ENCODE measurements at places on chromosomes 1 and 21. TPM values are rescaled to one million over a fixed set of nuclear protein-coding genes. Genes with fewer than 3 reads are reported as not detected.

Gene UBASH3A
- total RNA-seq, result not detected

Gene RRAGC
- total RNA-seq, result 40.6 TPM

DNA sequence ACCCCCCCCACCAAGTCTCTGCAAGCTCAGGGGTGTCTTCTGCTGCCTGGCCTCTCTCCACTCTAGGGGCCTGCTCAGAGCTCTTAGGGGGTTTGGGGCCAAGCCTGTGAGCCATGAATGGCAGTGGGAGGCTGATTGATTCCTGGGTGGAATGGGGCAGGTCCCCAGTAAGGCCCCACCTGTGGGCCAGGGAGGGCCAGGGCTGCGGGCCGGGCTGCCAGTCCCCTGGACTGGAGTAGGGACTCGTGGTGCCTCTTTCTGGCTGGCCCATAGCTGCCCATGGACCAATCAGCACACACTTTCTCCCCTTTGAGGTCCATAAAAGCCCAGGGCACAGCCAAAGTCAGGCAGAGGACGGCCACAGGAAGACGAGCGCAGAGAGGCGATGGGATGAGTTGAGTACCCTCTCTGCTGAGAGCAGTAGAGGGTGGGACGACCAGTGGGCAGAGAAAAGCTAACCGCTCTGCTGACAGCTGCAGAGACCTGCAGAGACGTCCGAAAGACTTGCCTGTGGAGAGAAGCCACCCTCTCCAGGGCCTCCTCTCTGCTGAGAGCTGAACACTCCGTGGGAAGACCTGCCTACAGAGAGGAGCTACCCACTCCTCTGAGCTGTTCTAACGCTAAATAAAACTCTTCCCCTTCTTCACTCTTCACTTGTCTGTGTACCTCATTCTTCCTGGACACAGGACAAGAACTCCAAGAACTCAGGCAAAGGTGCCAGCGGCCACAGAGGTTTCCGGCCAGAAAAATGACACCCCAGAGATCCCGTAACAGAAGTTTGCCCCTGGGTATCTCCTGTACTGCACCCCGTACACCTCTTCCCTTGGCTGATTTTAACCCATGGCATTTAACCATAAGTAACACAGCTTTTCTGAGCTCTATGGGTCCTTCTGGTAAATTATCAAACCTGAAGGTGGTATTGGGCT, 38.2 kb upstream of the TARDBP start:
- no peak for DNase-seq

DNA sequence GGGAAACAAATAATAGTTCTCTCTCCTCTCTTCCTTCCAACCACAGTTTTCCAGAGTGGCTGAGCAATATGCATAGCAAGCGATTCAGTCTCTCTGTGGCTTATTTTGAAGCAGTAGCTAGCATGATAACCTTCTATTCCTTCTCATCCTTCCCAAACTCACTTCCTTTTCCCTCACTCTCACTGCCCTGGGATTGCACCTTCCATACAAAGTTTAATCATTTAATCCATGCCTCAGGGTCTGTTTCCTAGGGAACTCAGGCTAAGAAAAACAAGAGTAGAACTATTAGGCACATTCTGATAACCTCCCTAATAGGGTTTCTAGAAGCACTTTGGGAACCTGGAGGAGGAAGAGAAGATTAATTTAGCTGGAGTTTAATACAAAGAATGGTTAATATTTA, 97.7 kb upstream of the S1PR1 start:
- DNase-seq, result no peak

Gene NLRP3
- total RNA-seq, result 0.42 TPM

Gene RGS4
- total RNA-seq, result not detected

Gene GPR37L1
- total RNA-seq, result not detected

Gene CFHR4
- not detected for total RNA-seq

DNA sequence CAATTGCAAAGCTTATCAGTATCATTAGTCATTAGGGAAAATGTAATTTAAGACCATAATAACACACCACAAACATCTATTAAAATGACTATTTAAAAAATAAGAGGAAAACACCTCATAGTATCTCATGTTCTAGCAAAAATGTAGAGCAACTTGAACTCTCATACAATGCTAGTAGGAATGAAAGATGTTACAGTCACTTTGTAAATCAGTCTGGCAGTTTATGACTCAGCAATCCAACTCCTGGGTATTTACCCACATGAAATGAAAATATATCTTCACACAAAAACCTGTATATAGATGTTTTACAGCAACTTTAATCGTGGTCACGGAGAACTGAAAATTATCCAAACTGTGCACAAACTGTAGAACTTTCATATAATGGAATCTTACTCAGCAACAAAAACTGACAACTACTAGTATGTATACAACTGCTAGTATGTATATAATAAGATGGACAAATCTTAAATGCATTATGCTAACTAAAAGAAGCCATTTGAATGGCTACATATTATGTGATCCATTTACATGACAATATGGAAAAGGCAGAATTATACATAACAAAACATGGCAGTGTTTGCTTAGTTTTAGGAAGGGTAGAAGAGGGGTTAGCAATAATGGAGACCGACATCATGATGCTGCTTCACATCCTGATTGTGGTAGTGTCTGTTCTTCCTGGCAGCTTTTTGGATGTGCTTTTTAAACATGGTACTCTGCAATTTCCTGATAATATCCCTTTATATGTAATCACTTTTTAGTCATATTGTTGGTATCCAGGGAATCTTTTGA, 267.0 kb downstream of the KCTD3 start:
- DNase-seq, result no peak

- no peak for DNase-seq
These were observed 104.8 kb upstream of the SLC25A33 start for GRCh38 chr1:9434247-9435152.

GRCh38 chr1:186511761-186512637, 51.1 kb upstream of the PDC start:
- no peak for DNase-seq

- DNase-seq, result no peak
These were observed 28.5 kb upstream of the C1orf174 start for GRCh38 chr1:3928586-3928985.

Gene CTSS
- total RNA-seq, result 0.86 TPM

GRCh38 chr21:43361493-43362296, 65.2 kb downstream of the SIK1 start:
- peak; percentile 78 for DNase-seq

GRCh38 chr1:17551755-17552234, 12.3 kb downstream of the ARHGEF10L start:
- peak; percentile 70 for DNase-seq

Data from MCF 10A (cell line).